ENCODE measurements at places on chromosomes 11 and 22. TPM values are rescaled to one million over a fixed set of nuclear protein-coding genes. Genes with fewer than 3 reads are reported as not detected.

- no peak for ATAC-seq
Measured at GRCh38 chr22:48921411-48921903, 906.2 kb downstream of the BRD1 start.

- no peak for ATAC-seq
Measured at GRCh38 chr11:134632347-134633119, 220.5 kb upstream of the B3GAT1 start.

Gene GPHA2
- total RNA-seq, result not detected

DNA sequence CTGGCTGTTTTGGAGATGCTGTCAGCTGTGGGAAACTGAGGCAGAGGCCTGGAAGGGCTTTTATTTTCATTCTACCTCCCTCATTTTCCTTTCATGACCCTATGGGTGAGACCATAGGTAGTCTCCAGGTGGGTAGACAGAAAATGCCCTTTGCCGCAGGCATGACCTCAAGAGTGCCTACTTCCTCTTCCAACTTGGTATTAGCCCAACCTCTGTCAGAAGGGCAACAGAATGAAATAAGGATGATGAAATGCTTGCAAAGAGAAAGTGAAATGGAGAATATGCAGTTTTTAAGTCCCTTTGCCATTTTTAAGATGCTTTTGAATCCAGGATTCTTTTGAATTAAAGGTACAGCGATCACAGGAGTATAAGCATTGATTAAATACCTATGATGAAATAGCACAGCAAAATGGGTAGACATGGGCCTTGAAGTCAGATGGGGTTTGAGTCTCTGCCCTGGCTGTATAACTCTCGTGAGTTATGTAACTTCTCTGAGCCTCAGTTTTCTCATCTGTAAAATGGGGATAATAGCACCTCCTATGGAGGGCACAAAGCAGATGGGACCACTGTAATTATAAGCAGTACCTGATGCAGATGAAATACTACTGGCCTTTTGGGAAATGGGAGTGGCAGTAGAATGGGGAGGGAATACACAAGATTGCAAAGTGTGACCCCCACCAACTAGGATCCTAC lies 3.7 kb downstream of the ASPHD2 start:
- ATAC-seq, result no peak

DNA sequence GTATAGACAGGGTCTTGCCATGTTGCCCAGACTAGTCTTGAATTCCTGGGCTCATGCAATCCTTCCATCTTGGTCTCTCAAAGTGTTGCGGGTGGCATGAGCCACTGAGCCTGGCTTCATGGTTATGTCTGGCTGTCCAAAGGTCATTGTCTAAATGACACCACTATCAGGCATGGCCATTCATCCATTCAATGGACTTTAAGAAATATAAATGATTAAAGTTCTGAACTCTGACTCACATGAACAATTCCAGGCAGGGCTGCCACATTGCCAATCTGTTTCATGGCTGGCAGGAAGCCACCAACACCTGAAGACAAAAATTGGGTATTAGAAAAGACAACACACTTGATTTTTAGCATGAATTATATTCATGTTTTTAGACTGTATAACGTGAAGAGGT lies 4.1 kb downstream of the RTCB start:
- no peak for ATAC-seq

GRCh38 chr11:64633555-64634159 lies 42.6 kb downstream of the SLC22A12 start:
- ATAC-seq, result no peak

- no peak for ATAC-seq
Measured at GRCh38 chr11:69310934-69311766, 17.2 kb downstream of the MYEOV start.

Gene H19
- total RNA-seq, result 77.5 TPM

DNA sequence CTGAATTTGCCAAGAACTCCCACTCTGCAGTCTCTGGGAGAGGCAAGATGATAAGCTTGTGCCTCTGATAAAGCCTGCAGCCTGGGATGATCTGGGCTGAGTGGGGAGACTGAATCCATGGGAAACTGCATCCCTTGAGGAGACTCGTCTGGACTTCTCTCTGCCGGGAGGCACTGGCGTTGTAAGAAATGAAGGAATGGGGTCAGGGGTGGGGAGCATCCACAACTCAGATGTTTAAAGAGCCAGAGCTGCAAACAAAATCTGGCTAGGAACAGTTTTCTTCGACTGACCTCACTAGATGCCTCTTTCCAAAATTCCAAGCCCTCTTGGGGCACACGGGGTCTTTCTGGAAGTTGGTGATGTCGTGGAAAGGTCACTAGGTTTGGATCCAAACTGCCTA lies 64.4 kb downstream of the SPON1 start:
- ATAC-seq, result no peak

- peak; percentile 94 for ATAC-seq
Measured at GRCh38 chr11:95789506-95790122, at the start of gene FAM76B. Gene FAM76B, minus strand, starts transcription at chr11:95789782. Its CDS starts 304 bp downstream, at chr11:95789478.

DNA sequence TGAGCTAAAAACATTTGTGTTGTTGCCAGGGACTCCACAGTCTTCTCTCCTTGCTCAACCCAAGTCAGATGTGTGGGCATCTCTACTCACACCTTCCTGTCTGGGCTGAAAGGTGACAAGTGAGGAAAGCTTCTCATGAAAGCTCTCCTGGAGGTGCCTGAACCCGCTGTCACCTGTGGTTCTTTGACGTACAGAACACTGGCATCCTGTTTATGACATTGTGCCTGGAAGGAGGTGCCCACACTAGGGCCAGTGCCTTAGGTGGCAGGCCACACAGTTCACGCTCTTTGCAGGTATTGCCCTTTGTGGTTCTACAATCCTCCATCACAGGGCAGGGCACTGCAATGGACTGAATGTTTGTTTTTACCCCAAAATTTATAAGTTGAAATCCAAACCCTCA lies 108.5 kb downstream of the CD44 start:
- no peak for ATAC-seq

DNA sequence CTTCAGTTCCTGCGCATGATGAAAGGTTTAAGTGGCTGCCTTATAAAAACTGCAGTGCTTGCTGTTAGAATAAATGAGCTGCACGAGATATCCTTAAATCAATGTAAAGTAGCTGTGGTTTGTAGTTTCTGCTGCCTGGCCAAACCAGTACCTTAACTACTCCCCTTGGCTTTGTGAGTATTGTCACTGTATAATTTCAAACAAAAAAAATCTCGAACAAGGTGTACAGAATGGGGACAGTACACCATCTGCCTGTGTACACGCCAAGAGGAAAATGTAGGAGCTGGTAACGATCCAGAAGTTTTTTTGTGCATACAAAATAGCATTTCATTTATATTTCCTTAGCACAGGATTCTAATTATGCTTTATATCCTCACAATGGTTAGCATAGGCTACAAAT lies 20.6 kb upstream of the NDUFC2 start:
- no peak for ATAC-seq

Gene ABCC8
- total RNA-seq, result not detected

Gene TMEM86A
- 3.3 TPM for total RNA-seq

GRCh38 chr22:40094485-40094884 lies 83.2 kb upstream of the TNRC6B start:
- ATAC-seq, result no peak

- ATAC-seq, result peak; percentile 88
Measured at GRCh38 chr22:44448271-44448830, 49.7 kb downstream of the RTL6 start.

Gene CARD18
- not detected for total RNA-seq

DNA sequence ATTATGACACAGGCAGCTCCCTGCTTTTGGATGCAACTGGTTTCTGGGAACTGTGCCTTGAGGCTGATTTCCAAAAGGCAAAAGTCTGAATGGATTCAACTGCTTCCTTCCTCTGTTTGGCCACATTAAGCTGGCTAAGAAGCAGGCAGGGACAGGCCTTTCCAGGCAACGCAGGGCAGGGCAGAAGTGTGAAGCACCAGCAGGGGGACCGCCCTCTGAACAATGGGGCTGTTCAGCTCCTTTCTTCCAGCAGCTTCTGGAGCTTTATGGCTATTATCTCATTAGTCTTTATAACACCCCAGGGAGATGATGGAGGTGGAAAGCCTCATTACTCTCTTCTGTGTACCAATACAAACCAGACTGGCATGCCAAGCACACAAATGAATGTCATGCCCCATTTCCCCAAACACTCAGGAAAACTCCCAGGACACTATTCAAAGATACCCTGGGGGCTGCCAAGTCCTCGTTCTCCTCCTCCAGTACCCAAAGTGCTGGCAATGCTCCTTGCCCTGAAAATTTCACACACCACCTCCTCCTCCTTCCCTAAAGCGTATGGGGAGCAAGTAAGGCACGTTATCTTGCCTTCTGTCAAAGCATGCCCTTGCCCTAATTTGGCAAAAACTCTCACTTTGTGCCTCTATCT lies 21.3 kb downstream of the MORC2 start:
- peak; percentile 84 for ATAC-seq

Gene TYR
- total RNA-seq, result not detected

Gene TSGA10IP
- total RNA-seq, result not detected

GRCh38 chr22:28246397-28246796 lies 327.3 kb upstream of the PITPNB start:
- no peak for ATAC-seq

DNA sequence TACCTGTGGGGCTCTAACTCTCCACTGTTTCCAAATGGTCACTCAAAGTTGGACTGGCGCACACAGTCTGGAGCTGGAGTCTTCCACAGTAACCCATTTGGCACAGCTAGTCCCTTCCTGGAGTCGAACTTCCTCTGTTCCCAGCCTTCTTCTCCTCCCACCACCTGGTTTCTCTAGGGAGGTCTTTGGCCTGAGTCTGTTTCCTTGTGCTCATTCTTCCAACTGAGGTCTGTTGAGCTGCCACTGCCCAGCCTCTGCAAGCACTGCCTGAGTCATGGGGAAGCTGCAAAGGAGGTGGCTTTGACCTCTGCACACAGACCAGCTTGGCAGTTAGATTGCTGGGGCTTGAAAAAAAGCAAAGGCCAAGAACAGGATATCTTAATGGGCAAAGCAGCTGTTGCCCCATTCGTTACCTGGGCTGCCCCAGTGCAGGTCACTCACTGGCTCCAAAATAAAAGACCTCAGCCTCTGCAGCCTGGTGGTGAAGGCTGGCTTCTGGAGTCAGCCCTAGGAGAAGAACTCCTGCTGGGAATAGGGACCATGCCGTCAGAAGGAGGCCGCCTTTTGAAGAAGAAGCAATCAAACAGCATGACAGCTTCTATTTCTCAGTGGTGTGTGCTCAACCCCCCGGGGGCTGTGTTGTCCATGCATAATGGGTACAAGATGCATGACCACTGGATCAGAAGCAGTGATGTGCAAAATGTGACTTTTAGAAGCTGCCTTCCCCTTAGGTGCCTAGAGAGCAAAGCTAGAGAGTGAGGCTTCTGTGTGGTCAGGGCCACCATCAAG lies 3.0 kb downstream of the ADAMTS15 start:
- peak; percentile 1 for ATAC-seq

GRCh38 chr11:102577182-102577581 lies 46.6 kb upstream of the MMP7 start:
- ATAC-seq, result no peak

GRCh38 chr22:20635227-20635591 lies 127.8 kb downstream of the MED15 start:
- no peak for ATAC-seq

Gene RBMXL2
- not detected for total RNA-seq

Gene HOATZ
- total RNA-seq, result not detected

GRCh38 chr11:60955571-60955970 lies 3.6 kb upstream of the SLC15A3 start:
- ATAC-seq, result no peak

DNA sequence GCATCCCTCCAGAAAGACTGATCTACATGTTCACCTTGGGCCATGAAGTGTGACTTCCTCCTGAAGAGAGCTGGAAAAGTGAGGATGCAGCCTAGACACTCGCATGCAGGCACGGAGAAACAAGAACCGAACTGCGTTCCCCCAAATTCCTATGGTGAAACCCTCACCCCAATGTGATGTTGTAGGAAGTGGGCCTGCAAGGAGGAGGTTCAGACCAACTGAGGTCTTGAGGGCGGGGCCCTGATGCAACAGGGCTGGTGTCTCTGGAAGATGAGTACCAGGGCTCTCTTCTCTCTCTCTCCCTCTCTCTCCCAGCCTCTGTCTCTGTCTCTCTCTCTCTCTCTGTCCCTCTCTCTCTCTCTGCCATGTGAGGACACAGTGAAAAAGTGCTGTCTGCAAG lies 501.1 kb downstream of the BRD1 start:
- ATAC-seq, result no peak

Gene MPZL2
- 12.9 TPM for total RNA-seq

DNA sequence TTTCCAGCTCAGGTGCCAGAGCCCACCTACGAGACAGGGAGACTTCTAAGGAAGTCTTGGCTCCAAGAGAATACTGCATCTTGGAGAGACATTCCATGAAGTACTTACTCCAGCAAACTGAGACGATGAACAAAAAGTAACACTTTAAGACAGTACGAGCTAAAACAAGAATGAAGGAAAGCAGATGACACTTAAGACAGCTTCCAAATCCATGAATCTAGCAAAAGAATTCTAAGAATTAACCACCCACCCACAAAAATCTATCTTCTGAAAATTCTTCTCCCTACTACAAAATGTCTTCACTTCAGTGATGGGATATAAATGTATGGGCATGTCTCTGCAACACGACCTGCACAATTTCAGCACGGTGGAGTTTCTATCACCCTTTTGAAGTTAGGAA lies 132.9 kb downstream of the C11orf58 start:
- no peak for ATAC-seq

- ATAC-seq, result no peak
Measured at GRCh38 chr22:44804327-44804726, 52.0 kb downstream of the ARHGAP8 start.

- no peak for ATAC-seq
Measured at GRCh38 chr11:76169473-76169896, 36.8 kb downstream of the WNT11 start.

Gene SLC22A6
- total RNA-seq, result not detected

DNA sequence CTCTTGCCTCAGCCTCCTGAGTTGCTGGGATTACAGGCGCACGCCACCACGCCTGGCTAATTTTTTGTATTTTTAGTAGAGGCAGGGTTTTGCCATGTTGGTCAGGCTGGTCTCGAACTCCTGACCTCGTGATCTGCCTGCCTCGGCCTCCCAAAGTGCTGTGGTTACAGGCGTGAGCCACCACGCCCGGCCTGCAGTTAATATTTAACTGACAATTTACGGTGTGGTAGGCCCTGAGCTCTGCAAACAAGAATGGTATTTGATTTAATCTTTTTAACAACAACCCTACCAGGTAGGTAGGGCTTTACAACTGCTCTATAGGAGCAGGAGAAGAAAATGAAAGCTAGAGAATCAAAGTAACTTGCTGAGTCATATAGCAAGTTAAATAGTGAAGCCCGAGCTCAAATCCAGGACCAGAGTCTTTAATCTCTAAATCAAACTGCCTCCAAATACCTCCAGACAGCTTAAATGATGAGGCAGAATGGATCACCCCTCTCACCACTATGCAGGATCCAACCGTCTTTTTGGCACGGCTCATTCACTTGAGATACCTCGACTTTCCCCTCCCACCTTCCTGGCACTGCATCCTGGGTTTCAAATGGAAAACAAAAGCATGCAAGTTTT lies 9.4 kb downstream of the UEVLD start:
- ATAC-seq, result no peak

GRCh38 chr11:12802418-12803085 lies 128.3 kb downstream of the TEAD1 start:
- peak; percentile 54 for ATAC-seq

GRCh38 chr11:104694259-104695064 lies 203.8 kb downstream of the CASP12 start:
- no peak for ATAC-seq

- no peak for ATAC-seq
Measured at GRCh38 chr22:39139933-39140332, 12.5 kb downstream of the CBX7 start.

- no peak for ATAC-seq
Measured at GRCh38 chr11:80562523-80563125, 1121.8 kb upstream of the TENM4 start.

All from gastroesophageal sphincter (tissue), 4 donors.